Stimulated activated CD8-positive, alpha-beta memory T cell treated with anti-CD3 and anti-CD28 coated beads, Interleukin-7, amount 100 ng/mL, for 4 hours (primary cell): ENCODE measurements at places on chromosomes 12 and 14.

GRCh38 chr14:67704484-67705089 lies 2.9 kb downstream of the RDH12 start:
- DNase-seq: no peak

GRCh38 chr14:88036422-88036821 lies 31.5 kb downstream of the GPR65 start:
- no peak for DNase-seq

DNA sequence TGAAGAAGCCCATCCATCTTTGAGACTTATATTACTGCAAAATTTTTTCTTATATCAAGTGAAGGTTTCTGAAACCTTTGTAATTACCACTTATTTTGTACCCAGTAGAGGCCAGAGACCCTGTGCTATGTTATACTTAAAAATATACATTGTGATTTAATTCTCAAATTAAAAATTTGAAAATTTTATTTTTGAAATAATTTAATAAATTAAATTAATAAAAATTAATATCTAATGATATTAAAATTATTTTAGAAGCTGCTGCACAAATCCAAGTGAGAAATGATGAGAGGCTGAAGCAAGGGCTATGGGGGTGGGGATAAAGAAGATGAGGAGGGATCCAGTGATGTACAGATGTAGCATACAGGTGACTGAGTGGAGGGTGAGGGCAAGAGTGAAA lies 258.8 kb downstream of the APAF1 start:
- DNase-seq: no peak

DNA sequence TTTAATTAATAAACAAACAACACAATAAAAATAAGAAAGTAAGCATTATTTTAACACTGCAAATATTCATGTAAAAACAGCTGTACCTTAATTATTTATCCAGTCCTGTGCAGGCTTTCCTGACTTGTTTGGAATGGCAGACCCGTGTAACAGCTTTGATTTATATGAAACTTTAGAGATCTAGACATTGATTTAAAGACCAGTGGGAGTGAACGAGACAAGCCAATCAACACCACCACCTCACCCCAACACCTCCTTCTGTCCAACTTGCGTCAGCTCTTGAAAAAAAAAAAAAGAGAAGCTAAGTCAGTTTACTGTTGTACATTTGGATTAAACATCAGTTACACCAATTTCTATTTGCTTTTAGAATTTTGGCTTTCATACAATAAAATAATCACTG lies 22.3 kb downstream of the SLC38A4 start:
- DNase-seq: no peak

GRCh38 chr14:77620222-77620870 lies 3.9 kb upstream of the SPTLC2 start:
- DNase-seq: no peak

DNA sequence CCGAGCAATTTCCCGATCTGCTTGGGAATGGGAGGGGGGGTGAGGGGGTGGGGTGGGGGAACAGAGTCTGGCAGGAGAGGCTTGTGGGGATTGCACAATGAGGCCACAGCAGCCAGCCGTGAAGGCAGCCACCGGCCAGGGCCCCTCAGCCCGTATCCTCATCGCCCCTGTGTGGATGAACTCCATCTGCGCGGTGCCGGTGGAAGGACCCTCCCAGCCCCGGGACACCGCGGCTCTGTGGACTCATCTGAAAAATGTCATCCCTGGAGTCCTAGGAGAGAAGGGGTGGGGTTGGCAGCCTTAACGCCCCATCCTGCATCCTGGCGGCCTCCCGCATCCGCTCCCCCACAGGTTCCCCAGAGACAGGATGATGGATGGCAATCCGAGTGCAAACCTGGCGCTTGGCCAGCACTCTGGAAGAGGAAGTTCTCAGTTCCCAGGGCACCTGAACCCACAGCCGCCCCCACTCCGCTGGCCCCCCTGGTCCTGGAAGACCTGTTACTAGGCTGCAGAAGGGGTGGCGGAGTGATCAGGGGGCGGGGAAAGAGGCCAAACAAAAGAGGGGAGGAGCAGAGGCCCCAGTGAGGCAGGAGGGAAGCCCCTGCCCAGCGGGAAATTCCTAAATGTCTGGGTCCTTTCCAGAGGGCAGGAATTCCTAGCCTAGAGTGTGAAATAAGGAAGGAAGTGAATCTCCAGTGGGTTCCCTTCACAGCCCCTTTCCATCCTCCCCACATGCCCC lies 1.2 kb upstream of the TNFAIP2 start:
- DNase-seq: no peak

GRCh38 chr12:24822121-24822899 lies 126.6 kb downstream of the BCAT1 start:
- DNase-seq: no peak

DNA sequence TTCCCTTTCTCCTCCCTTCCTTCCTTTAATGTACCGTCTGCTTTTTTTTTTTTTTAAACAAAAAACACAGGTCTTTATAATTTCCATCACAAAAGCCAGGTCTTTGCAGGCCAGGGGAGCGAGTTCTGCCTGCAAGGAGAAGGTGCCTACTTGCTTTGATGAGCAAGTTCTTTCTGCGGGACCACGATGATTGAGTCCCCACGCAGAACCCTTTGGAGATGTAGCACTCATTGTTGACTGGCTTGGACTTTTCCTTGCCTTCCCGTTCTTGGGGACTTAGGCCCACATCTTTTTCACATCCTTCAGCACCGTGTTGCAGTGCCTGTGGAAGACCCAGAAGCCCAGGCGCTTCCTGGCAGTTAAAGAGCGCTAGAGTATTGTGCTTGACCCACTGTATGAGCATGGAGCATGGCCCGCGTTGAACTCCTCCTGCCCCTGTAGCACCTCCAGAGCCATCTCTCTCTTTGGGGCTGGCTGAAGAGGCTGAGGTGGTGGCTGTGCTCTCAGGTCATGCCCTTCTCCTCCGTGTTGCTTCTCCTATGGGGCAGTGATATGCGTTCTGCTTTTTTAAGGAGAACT lies 177.6 kb downstream of the EXOC5 start:
- DNase-seq: no peak

DNA sequence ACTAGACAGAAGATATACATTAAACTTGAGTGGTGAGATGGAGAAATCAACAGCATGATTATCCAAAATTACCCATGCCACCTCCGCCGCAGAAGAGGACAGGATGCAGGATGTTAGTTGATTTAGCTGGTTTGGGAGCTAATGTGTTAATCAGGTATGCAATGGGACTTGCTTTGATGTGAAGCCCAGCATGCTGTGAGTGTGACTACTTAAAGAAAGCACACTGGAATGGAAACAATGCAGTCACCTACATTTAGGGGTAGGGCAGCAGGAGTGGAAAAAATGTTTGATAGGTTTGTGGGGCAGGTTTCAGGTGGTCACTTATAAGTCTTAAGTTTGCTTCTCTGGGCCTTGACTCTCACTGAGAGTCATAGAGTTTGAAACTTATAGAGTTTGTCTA lies 170.0 kb upstream of the DAAM1 start:
- DNase-seq: no peak

DNA sequence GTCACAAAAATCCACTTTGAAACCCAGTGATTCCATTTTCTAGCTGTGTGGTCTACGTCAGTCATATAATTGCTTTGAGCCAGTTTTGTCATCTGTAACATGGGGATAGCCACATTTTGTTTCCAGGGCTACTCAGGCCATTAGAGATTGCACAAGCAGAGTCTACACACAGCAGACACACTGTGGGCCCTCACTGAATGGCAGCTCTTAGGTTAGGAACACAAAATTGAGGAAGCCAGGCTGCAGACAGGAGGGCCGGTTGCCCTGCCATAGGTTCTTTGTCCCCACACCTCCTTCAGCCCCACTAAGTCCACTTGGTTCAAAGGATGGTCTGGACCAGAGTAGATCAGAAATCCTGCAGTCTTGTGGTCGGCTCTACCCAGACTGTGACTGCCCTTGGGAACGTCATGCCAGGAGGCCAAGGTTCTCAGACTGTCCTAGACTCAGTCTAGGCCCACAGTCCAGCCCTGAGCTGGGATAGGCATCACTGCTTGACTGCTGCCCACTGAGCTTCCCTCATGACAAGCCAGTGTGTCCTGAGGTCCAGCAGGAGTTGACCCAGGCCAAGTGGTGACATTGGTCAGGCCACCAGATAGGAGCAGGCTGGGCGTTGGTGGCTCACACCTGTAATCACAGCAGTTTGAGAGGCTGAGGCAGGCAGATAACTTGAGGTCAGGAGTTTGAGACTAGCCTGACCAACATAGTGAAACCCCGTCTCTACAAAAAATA lies 3.8 kb upstream of the MYH7 start:
- no peak for DNase-seq

- DNase-seq: no peak
Measured at GRCh38 chr14:91380610-91381371, 36.8 kb downstream of the CCDC88C start.

- no peak for DNase-seq
Measured at GRCh38 chr12:132524405-132524804, 34.5 kb downstream of the FBRSL1 start.

GRCh38 chr12:88856201-88856600 lies 275.9 kb upstream of the KITLG start:
- no peak for DNase-seq

DNA sequence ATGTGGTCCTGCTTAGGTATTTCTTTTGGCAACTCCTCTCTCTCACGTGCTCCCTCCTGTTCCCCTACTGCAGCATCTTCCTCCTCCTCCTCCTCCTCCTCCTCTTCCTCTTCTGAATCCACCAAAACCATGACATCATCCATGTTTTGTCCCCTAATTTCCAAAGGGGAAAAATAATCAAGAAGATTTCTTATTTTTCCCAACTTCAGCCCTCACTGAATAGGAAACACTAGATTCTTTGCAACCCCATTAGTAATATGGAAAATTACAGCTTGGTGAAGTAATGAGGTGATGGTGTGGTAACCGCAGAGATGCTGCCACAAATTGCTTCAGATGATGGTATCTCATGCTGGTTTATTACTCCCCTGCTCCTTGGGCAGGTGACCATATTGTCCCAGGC lies 7.5 kb upstream of the WSB2 start:
- no peak for DNase-seq

DNA sequence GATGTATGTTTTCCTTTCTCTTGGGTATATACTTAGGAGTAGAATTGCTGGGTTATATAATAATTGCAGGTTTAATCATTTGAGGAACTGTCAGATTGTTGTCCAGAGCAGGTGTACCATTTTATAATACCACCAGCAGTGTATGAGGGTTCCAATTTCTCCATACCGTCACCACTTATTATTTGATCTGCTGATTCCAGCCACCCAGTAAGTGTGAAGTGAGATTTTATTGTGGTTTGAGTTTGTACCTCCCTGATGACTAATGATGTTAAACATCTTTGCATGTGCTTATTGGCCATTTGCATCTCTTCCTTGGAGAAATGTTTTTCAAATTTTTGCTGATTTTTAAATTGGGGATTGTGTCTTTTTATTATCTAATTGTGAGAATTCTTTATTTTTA lies 15.1 kb downstream of the NCKAP5L start:
- DNase-seq: no peak

DNA sequence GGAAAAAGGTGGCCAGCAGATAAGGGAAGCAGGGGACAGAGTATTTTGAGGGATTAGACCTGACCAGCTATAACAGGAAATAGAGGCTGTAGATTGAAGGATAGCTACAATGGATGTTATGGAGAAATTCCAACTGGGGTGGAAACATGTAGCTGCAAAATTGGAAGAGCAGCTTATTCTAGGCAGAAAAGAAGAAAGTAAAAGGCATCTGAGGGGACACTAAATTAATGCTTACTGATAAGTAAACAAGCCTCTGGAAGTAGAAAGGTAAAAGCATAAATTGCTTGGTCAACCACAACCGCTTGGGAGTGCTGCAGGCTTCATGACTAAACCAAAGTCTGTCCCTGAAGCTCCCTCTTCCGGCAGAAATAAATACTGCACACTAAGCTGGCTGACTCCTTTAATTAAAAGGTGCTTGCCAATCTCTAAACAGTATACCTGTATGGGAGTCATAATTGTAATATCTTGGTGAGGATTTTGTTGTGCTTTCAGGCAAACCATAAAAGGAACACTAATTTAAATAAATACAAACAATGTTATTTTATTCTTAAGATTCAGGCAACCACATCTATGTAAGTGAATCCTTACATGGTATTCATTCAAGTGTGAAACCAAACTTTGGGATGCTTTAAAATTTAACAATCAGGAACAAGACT lies 7.7 kb downstream of the UBC start:
- peak; percentile 89 for DNase-seq

- DNase-seq: no peak
Measured at GRCh38 chr14:23513818-23514643, 37.5 kb downstream of the ZFHX2 start.

- no peak for DNase-seq
Measured at GRCh38 chr14:35398071-35398584, 6.4 kb downstream of the NFKBIA start.

DNA sequence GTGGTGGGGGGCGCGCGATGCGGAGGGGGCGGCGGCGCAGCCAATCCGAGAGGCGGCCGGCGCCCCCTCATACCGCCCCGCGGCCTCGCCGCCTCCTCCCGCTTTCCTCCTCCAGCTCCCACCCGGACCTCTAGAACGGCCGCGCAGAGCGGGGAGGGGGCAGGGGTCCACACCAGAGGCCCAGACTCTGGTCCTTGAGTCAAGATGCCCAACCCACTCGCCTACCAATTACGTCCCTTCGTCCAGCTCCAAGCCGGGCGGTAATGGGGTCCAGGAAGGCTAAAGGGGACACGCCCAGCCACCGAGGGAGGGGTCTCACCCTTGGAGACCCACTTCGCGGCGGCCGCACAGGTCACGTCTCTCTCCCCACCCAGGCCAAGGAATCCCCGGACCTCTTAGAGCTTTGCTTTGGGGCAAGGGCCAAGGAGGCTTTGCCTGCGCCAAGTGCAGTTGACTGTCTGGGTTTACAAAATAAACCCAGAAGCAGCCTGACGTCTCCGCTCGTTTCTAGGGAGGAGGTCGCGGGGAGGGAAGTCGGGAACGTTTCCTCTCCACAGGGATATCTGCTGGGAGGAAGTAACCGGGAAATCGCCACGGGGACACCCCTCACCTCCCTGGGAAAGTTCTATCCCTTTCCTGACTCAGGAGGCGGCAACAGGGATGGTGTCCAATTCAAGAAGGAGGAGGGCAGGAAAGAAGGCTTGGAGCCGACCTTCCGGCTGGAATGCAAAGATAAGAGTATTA lies 394 bp upstream of the AMIGO2 start:
- no peak for DNase-seq

GRCh38 chr14:26996246-26996645 lies 398.4 kb upstream of the NOVA1 start:
- DNase-seq: no peak

GRCh38 chr14:94748667-94749347 lies 21.1 kb downstream of the GSC start:
- DNase-seq: no peak

DNA sequence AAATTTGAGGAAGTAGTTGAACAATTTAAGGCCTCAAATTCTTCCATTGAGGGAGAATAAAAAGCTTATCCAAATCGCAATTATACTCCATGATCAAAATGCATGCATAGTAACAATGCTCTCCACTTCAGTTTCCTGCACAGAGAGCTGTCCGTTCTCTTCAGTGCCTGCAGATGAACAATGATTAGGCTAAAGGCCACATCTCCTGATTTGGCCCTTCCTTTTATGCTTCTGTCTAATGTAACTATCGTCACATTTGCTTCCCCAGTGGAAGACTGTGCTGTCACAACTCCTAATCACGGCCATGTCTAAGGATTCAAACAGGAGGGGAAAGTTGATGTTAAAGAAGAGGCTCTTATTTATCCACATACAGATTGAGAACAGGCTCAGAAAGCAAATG lies 113.6 kb upstream of the NPAS3 start:
- DNase-seq: no peak

- DNase-seq: no peak
Measured at GRCh38 chr12:123389560-123390351, 5.8 kb downstream of the KMT5A start.
